Liver (tissue), 10 donors: ENCODE measurements at places on chromosomes 11 and 22.

GRCh38 chr11:106276859-106277436 is 199.5 kb downstream of the AASDHPPT start:
- DNase-seq: no peak

GRCh38 chr22:30226192-30226832 is 20.2 kb downstream of the LIF start:
- DNase-seq: no peak

DNA sequence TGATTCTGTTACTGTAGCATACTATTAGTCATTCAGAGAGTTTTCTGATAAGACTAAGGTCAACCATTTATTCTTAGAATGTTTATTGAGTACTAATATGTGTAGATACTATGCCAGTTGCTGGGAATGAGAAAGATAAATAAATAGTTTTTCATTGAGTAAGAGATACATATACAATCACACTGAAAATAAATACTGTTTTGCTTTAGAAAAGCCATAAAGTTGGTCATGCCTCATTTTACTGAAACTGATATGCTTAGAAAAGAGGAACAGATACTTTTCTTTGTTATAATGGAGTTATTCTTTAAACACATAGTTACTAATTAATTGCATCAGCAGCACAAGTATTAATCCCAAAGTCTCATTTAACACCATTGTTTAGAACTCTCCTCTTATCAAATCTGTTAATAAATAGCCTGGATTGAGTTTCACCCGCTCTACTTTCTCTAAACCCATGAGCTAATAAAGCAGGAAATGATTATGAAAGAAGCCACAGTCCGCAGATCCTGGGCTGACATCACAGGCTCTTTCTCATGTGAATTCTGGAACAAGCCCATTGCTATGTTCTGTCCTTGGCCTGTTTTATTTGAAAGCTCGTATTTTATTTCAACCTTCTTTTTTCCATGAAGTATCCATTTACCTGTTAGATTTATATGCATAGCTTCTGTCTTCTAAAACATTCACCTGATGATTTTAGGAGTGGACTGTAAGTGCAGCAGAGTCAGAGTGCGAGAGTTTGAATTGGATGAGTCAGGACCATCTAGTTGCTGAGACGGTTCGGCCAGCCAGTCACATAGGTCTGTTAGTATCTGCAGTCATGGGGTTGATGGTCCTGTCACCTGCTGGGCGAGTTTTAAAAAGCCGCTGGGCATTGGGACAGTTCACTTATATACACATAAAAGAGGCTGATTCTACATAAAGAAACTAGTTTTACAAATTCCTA is 35.5 kb downstream of the PIWIL4 start:
- DNase-seq: peak; percentile 44

DNA sequence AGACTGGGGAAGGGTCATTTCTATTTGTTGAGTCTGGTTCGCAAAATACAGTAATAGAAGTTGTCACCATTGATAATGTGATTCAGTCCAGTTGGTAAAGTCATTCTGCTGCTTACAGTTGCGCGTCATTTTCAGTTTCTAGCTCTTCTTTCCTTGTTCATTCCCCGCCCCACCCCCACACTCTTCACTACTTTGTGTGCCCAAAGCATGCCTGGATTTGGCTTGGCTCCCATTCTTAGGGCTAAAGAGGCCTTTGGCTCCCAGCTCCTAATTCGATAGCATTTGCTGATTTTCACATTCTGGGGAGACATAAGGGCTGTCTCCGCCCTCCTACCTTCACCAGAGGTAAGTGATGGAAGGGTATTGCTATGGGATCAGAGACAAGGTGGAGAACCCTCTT is 43.0 kb downstream of the CECR2 start:
- no peak for DNase-seq

- DNase-seq: no peak
Measured at GRCh38 chr11:95388086-95388485, 157.1 kb upstream of the SESN3 start.

DNA sequence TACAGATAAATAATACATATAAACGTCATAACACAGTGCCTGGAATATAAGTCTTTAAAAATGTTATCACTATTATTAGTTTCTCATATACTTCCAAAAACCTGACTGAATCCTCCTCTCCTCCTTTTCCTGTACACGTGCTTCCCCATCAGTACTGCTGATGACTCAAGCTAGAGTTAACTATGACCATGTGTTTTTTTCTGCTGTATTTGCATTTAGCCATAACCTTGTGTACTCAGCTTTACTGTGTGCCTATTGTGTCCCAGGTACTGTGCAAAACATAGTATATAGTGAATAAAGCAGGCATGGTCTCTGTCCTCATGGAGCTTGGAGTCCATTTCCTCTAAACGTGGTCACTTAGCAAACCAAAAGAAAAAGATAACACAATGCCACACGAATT is 56.5 kb upstream of the ARHGAP32 start:
- no peak for DNase-seq

DNA sequence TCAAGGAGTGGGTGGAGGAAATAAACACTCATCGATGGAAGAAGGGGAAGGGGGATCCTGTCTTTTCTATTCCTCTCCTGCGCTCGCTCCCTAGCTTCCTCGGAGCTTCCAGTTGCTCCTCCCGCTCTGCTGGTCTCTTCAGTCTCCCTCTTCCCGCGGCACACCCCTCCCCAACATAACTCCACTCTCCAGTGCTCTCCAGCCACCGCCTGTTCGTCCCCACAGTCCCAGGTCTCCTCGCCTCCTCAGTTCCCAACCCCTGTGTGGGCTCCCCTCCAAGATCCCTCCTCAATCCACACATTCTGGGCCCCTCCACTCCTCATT is 438 bp downstream of the ZW10 start:
- DNase-seq: no peak

DNA sequence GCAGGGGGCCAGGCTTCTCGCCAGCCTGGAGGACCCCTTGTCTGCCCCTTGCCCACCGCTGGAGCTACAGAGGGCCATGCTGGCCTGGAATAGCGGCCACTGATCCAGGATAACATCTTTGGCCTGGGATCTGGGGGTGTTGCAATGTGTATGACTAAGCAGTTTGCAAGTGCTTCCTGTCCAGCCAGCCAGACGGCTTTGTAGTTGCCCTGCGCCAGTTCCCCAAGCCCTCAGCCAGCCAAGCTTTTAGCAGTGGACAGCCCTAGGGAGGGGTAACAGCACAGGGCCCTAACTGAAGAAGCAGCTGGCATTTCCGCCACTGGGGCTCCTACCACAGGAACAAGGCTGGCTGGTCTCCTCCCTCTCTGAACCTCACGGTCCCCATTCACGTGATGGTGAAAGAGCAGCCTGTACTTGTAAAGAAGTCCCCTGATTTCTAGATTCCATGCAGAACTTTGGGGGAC is 32.1 kb downstream of the UQCR10 start:
- DNase-seq: peak; percentile 50

- peak; percentile 74 for DNase-seq
Measured at GRCh38 chr11:33065445-33066178, 26.2 kb downstream of the TCP11L1 start.

GRCh38 chr11:133541021-133541719 is 8.9 kb upstream of the OPCML start:
- DNase-seq: no peak

GRCh38 chr22:44819966-44820631 is 67.7 kb downstream of the ARHGAP8 start:
- DNase-seq: no peak

DNA sequence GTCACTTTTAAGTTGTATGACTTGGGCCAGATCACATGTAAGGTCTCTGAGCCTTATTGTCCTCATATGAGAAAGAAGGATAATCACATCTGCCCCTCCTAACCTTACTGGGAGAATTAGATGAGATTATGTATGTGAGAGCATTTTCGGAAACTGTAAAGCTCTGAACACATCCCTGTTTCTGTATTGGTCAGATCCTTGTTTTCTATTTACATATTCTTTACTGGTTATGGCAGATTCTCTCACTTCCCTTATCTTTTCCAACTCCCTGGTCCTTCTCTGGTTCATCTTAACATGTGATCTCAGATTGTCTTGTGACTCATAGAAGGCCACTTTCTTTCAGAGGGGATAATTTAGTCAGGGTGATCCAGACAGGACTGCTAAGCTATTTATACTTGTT is 41.8 kb downstream of the CCDC81 start:
- DNase-seq: no peak

DNA sequence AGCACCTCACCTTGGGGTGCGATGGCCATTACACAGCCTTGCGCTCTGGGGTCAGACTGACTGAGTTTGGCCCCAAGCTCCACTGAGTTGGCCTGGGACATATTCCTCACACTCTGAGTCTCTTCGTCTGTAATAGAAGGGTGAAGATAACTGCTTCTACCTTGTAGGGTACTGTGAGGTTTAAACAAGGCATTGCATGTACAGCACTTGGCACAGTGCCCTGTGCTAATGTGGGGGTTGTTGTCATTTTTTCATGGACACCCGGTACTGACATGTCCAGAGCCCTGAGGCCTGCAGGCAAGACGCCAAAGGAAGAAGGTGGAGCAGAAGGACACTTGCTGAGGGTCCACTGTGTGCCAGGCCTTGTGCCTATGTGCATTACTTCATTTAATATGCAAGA is 50.7 kb downstream of the OTOG start:
- DNase-seq: peak; percentile 30

- DNase-seq: no peak
Measured at GRCh38 chr11:2730272-2731129, 30.7 kb upstream of the KCNQ1OT1 start.

DNA sequence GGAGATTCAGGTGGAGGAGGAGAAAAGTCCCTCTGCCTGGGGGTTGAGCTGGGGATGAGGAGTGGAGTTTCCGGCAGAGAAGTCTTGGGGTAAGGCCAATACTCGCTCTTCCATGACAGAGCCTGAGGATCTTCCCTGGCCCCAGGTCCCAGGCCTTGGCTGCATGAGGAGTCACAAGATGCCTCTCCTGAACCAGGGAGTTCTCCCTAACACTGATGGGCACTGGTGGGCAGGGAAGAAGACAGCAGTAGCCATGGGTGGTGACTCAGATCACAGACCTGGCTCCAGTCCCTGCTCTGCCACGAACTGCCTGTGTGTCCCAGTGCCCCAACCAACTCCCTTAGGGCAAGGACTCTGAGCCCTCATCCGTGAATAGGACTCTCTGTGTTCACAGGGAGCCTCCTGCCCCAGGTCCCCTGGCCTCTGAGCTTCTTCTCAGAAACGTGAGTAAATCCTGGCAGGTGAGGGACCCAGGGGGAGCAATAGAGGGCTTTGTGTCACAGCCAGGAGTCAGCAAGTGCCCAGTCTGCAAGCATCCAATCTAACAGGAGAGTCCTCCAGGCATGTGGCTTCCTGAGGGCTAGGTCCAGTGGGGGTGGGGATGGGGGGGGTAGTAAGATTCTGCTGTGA is 45.5 kb upstream of the FTH1 start:
- DNase-seq: no peak

- no peak for DNase-seq
Measured at GRCh38 chr11:125902277-125902926, 604 bp downstream of the PUS3 start.
